T-helper 22 cell (primary cell): ENCODE measurements at places on chromosomes 4 and X.

DNA sequence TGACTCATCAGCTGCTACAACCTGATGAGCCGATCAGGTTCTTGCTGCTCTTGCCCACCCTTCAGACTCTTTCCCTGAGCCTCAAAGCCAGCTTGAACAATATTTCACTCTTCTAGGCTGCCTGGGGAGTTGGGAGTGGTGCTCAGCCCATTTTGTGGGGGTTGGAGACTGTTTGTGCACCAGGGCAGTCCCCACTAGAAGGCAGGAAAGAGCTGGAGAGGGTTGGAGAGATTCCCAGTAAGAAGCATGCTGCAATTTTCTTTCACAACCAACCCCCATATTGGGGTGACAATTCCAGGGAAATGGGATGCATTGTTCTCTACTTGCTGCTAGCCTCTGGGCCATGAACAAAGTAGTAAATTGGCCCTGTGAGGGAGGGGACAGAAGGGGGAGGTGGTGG lies 44.1 kb downstream of the SLC16A2 start:
- DNase-seq: no peak

DNA sequence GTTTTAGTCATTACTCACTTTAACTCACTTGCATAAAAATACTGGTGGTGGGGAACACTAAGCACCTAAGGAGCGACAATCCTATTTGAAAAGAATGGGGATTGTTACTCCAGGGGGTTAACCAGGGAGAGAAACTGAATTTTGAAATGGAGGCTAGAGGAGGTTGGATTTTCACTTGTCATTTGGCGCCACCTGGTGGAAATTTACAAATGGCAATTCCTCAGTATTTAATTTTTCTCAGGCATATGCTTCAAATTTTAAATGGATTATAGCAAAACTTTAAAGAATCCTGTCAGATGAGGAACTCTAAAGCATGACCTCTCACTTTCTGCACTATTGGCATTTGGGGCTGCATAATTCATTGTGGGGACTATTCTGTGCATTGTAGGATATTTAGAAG lies 2.7 kb upstream of the GEMIN8 start:
- peak; percentile 5 for DNase-seq

- DNase-seq: no peak
Observed at GRCh38 chrX:45860450-45860849, 659.8 kb upstream of the DIPK2B start.

- no peak for DNase-seq
Observed at GRCh38 chrX:136130931-136131833, 16.2 kb upstream of the FHL1 start.

DNA sequence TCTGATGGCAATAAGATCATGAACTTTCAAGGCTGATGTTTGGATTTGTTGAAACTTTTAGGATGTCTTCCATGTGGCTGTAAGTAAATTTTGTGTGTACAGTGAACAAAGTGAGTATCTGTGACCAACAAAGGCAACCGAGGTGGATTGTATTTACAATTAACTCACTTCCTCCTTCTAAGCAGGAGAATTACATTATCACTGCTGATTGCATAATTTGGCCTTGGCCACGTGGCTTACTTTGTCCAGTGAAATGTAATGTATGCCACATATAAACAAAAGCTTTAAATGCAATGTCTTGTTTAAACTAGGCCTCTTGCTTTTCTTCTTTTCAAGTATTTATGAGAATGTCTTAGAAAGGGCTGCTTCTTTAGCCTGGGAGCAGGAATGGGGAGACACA lies 66.3 kb upstream of the MAD2L1 start:
- DNase-seq: no peak

DNA sequence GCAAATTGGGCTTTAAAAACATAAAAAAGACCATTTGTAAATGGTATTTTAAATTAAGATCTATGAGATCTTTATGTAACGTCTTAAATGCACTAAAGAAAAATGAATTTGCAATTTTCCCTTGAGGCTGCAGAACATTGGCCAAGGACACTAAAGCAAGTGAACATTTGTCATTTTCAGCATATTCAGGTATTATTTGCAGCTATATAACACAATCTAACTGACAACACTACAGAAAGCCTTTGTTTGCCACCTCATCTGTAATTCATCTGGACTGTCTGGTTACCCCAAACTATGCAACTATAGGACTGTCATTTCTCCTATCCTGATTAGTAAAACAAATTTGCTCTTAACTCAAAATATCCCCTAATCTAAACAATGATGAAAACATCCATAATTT lies 74.8 kb downstream of the ANTXR2 start:
- no peak for DNase-seq
